ENCODE measurements at places on chromosomes 7 and 10.

DNA sequence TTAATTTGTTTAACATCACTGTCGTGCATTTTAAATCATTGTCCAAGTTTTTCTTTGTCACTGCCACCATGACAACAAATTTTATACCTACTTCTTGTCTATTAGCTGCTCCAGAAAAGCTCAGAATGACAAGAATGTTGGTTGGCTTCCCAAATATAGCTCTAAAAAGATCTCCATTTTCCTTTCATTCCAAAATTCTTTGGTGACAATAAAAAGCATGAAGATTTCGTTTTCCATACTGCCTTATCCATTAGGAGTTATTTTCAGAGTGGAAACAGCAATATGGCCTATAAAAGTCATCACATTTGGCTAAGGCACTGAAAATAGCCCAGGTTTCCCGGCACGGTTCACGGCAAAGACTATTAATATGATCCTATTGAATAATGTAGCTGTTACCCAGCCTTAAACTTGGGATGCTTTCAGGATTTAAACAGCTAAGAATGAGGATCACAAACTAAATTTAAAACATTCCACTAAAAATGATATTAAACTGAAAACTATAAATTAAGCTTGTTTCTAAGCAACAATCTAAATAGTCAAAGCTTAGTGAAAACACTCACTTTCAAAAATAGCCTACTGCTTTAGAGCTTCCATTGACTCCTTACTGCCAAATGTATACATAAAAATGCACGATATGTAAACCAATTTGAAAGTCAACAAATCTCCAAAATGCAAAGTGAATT, 2.7 kb downstream of the CTTNBP2 start:
- no peak for DNase-seq

DNA sequence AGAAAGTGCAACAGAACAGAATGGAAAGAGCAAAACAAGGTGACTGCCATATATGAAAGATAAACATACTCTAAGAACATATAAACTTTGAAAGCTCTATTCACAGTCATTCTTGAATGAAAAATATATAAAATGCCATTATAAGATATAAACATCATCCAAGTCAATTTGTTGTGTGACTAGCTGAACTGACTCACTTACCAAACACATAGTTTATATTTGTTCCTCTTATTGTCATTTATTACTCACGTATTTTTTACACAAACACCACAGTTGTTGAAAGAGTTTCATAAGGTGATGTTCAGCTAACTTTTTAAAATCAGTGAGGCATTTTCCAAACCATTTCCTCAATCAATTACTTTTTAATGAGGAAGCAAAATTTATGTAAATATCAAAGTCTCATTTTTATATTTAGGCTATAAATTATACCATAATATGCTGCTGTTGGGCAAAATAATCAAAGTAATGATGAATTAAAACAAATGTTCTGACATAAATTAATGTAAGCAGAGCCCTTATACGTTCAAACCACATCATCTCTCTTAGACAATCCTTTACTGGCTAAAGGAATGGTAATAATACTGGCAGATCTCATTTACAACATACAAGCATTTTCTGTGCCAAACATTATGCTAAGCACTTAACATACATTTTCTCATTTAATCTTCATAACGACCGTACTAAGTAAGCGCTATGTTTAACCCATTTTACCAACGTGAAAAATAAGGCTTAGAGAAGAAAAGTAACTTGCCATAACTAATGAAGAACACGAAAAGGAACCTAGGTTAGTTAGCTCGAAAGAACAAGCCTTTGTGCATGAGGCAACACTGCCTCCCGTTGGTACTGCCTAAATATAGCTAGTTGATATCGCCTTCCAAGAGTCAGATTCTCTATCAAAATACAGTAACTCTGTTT, 7.3 kb downstream of the LRRN3 start:
- DNase-seq, result peak; percentile 79

DNA sequence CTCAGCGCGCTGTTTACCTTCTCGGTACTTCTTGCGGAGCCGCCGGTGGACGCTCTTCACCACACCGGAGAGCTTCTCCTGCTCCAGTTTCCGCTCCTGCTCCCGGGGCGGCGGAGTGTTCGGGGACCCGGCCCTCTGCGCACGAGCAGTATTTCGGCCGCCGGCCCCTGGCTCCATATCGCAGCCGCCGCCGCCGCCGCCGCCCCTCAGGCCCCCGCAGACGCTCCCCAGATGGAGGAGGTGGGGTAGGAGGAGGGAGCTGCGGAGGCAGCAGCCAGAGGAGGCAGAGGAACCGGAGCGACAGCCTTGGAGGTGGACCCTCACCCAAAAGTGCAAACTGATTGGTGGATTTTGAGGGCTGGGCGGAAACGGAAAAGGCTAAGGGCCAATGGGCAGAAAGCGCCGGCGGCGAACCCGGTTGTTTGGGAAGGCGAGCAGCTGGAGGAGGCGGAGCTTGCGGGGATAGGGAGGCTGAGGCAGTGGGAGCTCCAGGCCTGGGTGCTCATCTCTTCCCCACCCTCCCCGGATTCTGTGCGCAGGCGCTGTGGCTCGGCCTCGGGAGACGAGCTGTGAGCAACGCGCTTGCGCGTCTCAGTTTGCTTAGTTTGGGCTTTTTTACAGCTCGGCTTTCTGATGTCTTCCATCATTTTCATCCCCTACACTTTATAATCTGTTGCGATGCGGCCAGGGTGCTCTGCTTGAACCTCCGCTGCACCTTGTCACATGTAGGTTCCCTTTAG, 146.9 kb downstream of the GPR85 start:
- peak; percentile 99 for DNase-seq

DNA sequence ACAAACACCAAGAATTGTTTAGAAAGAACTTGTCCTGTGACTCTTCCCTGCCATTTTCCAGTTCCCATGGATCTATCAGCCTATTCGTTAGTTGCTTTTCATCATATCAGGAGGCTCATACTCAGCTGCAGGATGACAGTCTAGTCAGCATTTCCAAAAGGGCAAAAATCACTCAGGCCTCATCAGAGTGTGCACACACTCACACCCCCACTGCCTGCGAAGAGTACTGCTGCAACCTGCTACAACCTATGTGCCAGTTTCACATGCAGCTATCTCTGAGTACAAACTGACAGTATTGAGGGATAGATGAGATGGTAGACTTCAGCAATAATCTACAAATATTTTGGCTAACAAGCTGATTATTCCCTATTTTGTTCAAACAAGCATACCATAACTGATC, 24.2 kb downstream of the CH25H start:
- peak; percentile 20 for DNase-seq

DNA sequence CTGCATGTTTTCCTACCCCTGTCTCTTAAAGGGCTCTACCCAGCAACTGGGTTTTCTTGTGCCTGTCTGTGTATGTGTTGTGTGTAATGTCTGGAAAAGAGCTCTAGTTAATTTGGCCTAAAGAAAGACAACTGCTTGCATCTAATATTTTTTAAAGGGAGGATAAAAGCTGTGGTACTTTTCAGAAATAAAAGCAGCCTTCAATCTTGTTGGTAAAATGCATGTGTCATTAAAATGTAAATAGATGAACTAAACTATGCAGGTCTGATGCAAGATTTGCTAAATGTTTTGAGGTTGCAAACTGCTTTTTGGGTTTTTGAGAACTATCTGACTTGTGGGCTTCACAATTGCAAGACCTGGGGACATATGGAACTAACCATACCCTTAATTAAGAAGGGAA, 445.3 kb downstream of the HTR7 start:
- no peak for DNase-seq

DNA sequence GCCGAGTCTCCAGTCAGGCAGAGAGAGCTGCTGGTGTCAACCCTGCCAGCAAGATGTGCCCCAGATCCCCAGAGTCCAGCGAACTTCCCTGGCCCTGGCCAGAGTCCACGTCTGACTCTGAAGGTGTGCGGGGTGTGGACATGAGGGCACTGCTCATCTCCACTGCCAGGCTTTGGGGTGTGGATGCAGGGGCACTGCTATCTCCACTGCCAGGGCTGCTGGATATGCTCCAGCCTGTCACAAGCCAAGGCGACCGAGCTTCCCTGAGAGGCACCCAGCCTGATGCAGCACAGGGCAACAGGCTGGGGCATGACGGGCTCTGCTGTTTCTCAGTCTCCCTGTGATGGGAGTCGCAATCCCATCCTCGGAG, 596.8 kb downstream of the PTPRN2 start:
- no peak for DNase-seq

DNA sequence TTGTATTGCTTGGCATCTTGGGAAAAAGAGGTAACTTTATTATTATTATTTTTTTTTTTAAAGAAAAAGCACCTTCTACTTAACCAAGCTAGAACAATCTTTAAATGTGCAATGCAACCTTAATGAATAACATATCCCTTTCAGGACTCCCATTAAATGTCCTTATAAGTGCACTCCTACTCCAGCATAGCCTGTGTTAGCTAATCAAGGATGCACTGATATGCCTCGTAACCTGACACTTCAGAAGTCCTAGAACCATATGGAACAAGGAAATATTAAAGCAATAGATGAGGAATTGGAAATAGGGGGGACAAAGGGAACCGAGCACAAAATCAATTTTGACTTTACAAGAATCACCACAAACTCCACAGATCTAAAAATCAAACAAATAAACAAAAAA, 522.4 kb downstream of the PARD3 start:
- DNase-seq, result no peak

DNA sequence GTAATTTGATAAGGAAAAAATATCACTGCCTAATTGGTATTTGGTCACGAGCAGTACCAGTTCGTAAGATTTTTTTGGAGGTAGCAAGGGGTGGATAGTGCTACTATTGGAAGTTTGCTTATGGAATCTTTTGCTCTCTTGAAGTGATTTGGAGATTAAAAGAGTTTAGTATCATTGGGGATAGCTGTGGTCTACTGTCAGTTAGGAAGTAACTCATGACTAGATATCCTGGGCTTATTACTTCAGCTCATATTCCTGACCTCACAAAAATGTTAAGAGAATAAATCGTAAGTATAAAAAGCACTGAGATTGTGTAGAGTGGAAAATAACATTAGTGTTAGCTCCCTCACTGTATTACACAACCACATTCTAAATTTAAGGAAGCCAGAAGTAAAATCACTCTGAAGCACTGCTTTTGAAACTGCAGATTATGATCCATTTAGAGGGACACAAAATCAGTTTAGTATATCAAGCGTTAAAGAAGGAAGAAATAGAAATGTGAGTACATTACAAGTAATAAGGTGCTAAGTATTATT, 22.6 kb downstream of the SGPL1 start:
- no peak for DNase-seq

- DNase-seq, result no peak
Observed at GRCh38 chr10:14381475-14381874, 50.8 kb upstream of the FRMD4A start.

- DNase-seq, result no peak
Observed at GRCh38 chr7:135898226-135898625, 78.9 kb downstream of the MTPN start.

Data from activated CD4-positive, alpha-beta T cell treated with anti-CD3 and anti-CD28 coated beads for 36 hours (primary cell).